ENCODE measurements at places on chromosomes 16 and 17.

- DNase-seq = no peak
Observed at GRCh38 chr16:80591071-80591915, 50.5 kb downstream of the DYNLRB2 start.

DNA sequence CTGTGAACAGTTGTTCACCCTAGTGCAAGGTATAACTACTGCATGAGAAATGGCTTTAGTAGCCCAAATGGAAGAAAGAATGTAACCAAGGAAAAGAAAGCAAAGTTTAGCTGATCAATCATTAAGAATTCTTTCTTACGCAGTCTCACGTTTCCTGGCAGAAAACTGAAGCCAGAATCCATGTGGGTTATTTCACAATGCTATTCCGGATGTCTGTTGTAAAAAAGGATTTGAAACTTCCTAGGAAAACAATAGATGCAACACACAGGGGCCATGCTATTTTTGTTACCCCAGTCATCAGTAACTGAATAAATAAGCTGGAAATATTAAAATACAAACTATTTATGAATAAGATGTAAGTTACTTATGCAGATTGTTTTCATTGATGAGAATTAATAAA, 802.5 kb downstream of the CDH8 start:
- DNase-seq = no peak

DNA sequence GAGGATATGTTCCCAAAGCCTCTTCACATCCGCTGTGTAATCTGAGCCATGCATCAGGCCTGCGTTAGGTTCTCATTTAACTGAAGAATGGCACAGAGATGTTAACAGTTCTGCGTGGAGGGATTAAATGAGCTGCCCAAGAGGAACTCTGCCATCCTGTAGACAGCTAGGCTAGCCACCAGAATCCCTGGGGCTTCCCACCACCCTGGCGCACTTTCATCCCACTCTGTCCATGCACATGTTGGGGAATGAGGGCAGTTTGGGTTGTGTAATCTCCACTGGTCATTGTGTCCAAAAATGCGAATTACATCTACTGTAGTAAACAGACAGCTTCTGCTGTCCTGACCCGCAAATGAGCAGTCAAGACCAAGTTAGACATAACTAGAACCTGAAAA, 1.0 kb upstream of the GLG1 start:
- DNase-seq = no peak

- no peak for DNase-seq
Observed at GRCh38 chr16:50819706-50820105, 77.8 kb downstream of the CYLD start.

GRCh38 chr16:81836279-81837054, 57.4 kb downstream of the PLCG2 start:
- DNase-seq = no peak

GRCh38 chr16:66442502-66443268, 15.6 kb downstream of the BEAN1 start:
- no peak for DNase-seq

- no peak for DNase-seq
Observed at GRCh38 chr17:39924691-39925055, 2.7 kb downstream of the ORMDL3 start.

DNA sequence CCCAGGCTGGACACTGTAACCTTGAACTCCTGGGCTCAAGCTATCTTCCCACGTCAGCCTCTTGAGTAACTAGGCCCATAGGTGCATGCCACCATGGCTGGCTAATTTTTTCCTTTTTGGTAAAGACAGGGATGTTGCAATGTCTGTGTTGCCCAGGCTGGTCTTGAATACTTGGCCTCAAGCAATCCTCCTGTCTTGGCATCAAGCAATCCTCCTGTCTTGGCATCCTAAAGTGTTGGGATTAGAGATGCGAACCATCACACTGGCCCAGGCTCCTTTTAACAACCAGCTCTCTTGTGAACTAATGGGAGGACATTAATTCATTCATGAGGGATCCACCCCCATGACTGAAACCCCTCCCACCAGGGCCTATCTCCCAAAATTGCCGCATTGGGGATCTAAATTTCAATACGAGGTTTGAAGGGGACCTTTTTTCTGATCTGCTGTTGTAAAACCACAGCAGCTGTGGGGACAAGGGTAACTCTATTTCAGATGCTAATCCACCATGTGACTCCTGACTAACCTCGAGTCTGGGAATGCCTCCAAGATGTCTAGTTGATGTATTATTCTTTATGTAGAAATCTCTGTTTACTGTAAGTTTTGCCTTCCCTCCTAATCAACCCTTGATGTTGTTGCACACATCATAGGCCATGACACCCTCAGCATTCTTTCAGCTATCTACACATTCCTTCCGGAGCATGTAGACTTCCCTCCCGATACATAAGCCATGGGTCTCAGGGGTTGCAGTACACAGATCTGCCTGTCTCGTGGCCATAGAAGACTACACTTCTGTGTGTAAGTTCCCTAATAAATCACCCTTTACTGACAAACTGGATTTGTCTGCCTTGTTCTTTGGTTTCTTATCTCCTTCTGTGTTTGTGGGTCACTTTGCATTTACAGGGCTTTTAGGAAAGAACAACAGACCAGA, 37.6 kb downstream of the RNF112 start:
- DNase-seq = no peak

DNA sequence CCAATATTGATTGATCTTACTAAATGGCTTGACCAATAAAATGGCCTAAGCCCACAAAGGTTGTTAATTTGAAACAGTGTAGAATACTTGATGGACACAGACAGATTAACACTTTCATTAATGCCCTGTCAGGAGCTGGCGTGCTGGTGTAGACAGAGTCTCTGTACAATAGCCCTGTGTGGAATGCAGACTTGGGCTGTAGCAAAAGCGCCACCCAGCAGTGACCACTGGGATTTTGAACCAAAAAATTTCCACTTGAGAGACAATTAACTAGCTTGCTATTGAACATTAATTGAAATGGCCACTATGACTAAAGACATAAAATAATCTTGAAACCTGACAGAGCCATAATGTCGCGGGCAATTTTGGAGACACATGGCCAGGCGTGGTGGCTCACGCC, 19.7 kb upstream of the GUCY2D start:
- no peak for DNase-seq

GRCh38 chr16:16938009-16938408, 532.8 kb downstream of the XYLT1 start:
- DNase-seq = no peak

- DNase-seq = no peak
Observed at GRCh38 chr16:79452671-79453070, 147.9 kb downstream of the MAF start.

- DNase-seq = no peak
Observed at GRCh38 chr17:46922487-46922803, 515 bp upstream of the GOSR2 start.

DNA sequence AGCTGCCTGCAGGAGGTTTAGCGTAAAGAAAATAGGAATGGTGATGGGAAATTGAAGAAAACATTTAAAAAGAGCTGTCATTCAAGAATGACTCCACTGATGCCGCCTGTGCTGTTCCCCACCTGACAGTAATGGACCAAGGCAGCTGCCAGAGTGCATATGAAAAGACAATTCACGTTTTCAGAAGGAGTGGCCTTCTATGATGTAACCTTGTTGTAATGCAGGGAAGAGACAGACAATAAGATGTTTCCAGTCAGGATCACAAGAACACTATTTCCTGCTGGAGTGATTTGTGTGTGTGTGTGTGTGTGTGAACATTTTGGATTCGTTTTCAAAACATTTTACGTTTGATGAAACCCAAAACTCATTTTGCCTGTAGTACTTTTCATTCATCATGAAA, 203.7 kb downstream of the LGALS9B start:
- DNase-seq = no peak

GRCh38 chr17:32123782-32124181, 18.5 kb upstream of the RHOT1 start:
- DNase-seq = no peak

DNA sequence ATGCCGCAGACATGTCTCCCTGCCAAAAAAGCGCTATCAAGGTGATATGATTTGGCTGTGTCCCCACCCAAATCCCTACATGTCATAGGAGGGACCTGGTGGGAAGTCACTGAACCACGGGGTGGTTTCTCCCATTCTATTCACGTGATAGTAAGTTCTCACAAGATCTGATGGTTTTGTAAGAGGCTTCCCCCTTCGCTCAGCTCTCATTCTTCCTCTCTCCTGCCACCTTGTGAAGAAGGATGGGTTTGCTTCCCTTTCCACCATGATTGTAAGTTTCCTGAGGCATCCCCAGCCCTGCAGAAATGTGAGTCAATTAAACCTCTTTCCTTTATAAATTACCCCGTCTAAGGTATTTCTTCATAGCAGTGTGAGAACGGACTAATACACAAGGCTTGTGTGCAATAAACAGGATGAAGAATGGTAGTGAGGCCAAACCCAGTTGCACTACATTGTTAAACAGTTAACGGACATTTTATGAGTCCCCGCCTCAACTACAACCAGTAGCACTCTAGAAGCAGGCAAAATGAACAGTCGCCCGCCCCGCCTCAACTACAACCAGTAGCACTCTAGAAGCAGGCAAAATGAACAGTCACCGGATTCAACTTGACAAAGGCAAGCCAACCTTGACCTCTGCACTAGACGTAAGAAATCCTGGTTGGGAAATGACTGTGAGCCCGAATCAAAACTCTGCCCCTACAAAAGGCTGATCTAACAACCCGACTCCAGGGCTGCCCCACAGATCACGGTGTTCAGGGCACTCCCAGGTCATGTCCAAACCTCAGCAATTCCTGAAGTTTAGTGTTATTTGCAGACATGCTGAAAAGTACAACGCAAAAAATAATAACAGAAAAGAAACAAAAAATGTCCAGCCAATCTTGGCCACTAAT, 26.3 kb downstream of the VPS53 start:
- DNase-seq = no peak

Measured in effector CD4-positive, alpha-beta T cell (primary cell).